Mesothelial cell of epicardium (in vitro differentiated cells): ENCODE measurements at places on chromosomes 16 and 17. TPM values are rescaled to one million over a fixed set of nuclear protein-coding genes. Genes with fewer than 3 reads are reported as not detected.

DNA sequence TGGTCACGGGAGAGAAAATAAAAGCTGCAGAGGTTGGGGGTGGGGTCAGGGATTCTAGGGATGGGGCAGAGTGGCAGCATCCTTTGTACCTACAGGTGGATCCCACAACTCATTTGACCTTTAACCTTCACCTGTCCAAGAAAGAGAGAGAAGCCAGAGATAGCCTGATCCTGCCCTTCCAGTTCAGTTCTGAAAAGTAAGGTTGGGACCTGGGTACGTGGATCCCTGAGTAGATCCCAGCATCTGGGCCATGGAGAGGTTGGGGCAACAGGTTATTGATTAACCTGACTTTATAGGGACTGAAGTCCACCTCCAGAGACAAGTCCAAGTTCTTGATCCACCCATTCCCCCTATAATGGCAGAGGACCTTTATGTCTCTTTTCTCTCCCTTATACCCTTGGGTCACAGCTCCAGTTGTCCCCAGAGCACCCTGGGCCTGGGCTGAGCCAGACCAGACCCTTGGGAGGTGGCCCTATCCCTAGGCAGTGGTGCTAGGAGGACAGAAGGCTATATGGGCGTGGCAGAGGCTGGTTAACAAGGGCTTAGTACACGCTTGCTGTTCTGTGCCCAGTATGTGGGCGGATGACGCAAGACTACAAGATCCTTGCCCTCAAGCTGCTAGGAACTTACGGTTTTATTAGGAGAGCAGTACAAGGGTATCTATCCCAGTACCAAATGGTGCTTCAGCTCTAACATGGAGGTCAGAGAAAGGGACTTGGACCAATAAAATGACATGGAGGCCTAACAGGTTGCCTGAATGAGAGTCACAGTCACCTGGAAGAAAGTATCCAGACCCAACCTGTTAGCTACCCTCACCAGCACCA, 3.3 kb downstream of the CLDN7 start:
- H3K27ac ChIP-seq = no peak overlapping the region
- peaks cover 28% of the 10 kb centered on the region for H3K27me3 ChIP-seq
- peaks cover 14% of the 10 kb centered on the region for H3K36me3 ChIP-seq
- no peak for DNase-seq

GRCh38 chr16:14548933-14549788, 80.9 kb downstream of the PARN start:
- peak overlapping the region; percentile 26 for H3K27ac ChIP-seq
- H3K27me3 ChIP-seq = no peaks in the 10 kb centered on the region
- H3K4me3 ChIP-seq = no peak overlapping the region
- DNase-seq = no peak

DNA sequence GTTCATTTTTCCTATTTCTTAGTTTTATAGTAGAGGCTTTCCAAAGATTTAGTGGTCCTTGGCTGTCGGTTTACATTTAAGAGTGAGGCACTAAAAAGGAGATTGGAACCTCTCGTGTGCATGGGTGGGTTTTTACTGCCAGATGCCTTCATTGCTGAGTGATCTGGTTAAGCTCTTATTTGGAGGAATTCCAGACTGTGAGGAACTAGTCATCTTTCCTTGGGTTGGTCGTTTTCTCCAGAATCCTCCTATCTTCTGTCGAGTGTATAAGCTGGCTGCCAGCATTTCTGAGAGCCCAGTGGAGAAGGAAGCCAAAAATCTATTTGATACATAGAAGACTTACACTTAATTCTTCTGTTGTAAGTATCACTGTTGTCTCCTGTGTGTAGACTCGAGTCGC, 22.6 kb downstream of the IST1 start:
- no peak overlapping the region for H3K4me3 ChIP-seq
- no peak overlapping the region for H3K27ac ChIP-seq
- no peak for DNase-seq
- no peaks in the 10 kb centered on the region for H3K27me3 ChIP-seq

DNA sequence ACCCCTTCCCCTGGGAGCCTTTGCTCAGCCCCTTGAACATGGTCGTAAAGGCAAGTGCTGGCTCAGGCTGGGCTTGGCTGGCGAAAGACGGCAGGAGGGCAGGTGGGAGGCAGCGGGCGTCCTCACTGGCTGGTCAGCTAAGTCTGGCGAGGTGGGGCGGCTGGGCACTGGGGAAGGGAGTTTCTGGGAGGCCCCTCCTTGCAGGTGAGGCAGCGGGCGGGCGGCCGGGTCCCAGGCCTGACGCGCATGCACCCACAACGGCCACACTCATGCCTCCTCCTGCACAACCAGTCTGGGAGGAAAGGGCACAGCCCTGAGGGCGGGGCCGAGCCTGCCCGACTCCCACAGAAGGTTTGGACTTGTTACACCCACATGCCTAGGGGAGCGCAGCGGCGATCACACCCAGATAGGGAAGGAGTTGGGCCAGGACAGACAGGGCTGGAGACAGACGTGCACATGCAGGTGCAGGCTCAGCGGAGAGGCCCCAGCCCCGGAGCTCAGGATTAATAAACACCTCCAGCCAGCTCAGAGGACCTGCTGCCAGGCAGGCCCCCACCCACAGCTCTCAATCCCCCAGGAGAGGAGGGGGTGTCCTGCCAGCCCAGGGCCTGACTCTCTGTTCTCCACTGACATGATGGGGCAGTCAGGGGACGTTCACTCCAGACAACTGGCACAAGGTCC, at the start of gene EVPL:
Gene EVPL (minus strand): TSS at position 148 of the 681 bp plus-strand sequence. CDS start 108 bp downstream, at position 40.
- no peak for DNase-seq
- no peaks in the 10 kb centered on the region for H3K27me3 ChIP-seq
- H3K36me3 ChIP-seq = no peaks in the 10 kb centered on the region
- H3K4me1 ChIP-seq = peaks cover 12% of the 10 kb centered on the region

- no peaks in the 10 kb centered on the region for H3K27me3 ChIP-seq
- H3K4me1 ChIP-seq = no peaks in the 10 kb centered on the region
- H3K4me3 ChIP-seq = no peak overlapping the region
- H3K36me3 ChIP-seq = no peaks in the 10 kb centered on the region
- no peak for DNase-seq
These were observed 69.9 kb upstream of the HSBP1 start for GRCh38 chr16:83737729-83738354.

GRCh38 chr16:56357765-56358322, 67.5 kb downstream of the AMFR start:
- peak overlapping the region; percentile 28 for H3K4me3 ChIP-seq
- H3K4me1 ChIP-seq = peaks cover 33% of the 10 kb centered on the region
- peak; percentile 36 for DNase-seq
- H3K27ac ChIP-seq = peak overlapping the region; percentile 83
- H3K27me3 ChIP-seq = no peaks in the 10 kb centered on the region

- peaks cover 17% of the 10 kb centered on the region for H3K4me1 ChIP-seq
- peaks cover 84% of the 10 kb centered on the region for H3K27me3 ChIP-seq
- H3K4me3 ChIP-seq = peak overlapping the region; percentile 31
- no peak overlapping the region for H3K27ac ChIP-seq
These were observed 1.9 kb downstream of the RTN4RL1 start for GRCh38 chr17:2023256-2023655.

GRCh38 chr17:66995944-66996343, 31.4 kb downstream of the CACNG4 start:
- H3K27ac ChIP-seq = no peak overlapping the region
- peaks cover 2% of the 10 kb centered on the region for H3K27me3 ChIP-seq
- DNase-seq = no peak
- no peaks in the 10 kb centered on the region for H3K4me1 ChIP-seq
- H3K36me3 ChIP-seq = no peaks in the 10 kb centered on the region

GRCh38 chr17:42980766-42981397, 517 bp downstream of the RUNDC1 start:
- H3K4me1 ChIP-seq = peaks cover 28% of the 10 kb centered on the region
- H3K27me3 ChIP-seq = no peaks in the 10 kb centered on the region
- peak overlapping the region; percentile 81 for H3K4me3 ChIP-seq
- peak; percentile 67 for DNase-seq

GRCh38 chr17:34009912-34010311, 245.2 kb upstream of the CCL2 start:
- H3K4me3 ChIP-seq = no peak overlapping the region
- no peaks in the 10 kb centered on the region for H3K4me1 ChIP-seq
- H3K27ac ChIP-seq = no peak overlapping the region
- H3K27me3 ChIP-seq = peaks cover 14% of the 10 kb centered on the region
- no peaks in the 10 kb centered on the region for H3K36me3 ChIP-seq

- H3K27me3 ChIP-seq = peaks cover 18% of the 10 kb centered on the region
- DNase-seq = no peak
- peak overlapping the region; percentile 97 for H3K27ac ChIP-seq
- peak overlapping the region; percentile 81 for H3K4me3 ChIP-seq
- peaks cover 18% of the 10 kb centered on the region for H3K4me1 ChIP-seq
These were observed 14.9 kb downstream of the SPATA32 start for GRCh38 chr17:45246861-45247428.

GRCh38 chr17:66915204-66915611, 49.3 kb upstream of the CACNG4 start:
- H3K27me3 ChIP-seq = peaks cover 10% of the 10 kb centered on the region
- H3K4me3 ChIP-seq = no peak overlapping the region
- no peaks in the 10 kb centered on the region for H3K36me3 ChIP-seq
- DNase-seq = no peak

DNA sequence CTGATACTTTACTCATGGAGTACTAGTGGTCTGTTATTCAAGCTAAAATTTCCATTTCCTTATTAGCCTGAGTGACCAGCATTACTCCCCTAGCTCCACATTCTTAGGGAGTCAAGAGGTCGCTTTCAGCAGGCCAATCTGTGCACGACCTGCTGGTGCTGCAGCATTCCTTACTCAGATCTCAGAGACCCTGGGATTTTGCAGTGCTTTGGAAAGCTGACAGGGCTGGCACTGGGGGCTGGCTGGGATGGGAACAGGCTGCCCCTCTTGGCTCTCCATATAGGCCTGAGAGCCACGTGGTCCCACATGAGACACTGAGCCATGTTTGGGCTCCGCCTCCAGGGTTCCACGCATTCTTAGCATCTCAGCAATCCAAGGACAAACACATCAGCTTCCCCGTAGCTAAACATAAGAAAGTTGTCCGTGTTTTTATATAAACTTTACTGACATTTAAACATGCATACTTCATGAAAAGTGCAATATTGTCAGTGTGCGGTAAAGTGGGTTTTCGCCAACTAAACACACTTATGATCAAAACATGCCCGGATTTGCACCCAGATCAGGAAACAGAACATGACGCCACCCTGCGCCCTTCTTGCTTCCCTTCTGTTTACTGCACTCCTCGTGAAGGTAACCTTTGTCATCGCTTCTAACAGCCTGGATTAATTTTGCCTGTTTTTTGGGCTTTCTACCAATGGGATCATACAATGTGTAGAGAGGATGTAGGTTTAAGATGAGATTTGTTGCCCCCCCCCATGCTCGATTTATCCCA, 254.5 kb upstream of the CACNG5 start:
- DNase-seq = no peak
- H3K36me3 ChIP-seq = no peaks in the 10 kb centered on the region
- no peaks in the 10 kb centered on the region for H3K27me3 ChIP-seq
- peaks cover 23% of the 10 kb centered on the region for H3K4me1 ChIP-seq
- H3K4me3 ChIP-seq = no peak overlapping the region
- H3K27ac ChIP-seq = peak overlapping the region; percentile 41

- H3K4me1 ChIP-seq = peaks cover 32% of the 10 kb centered on the region
- no peak for DNase-seq
- peaks cover 4% of the 10 kb centered on the region for H3K36me3 ChIP-seq
- no peak overlapping the region for H3K4me3 ChIP-seq
- H3K27ac ChIP-seq = peak overlapping the region; percentile 45
These were observed 25.4 kb downstream of the YWHAE start for GRCh38 chr17:1374431-1375177.

- peak; percentile 79 for DNase-seq
- H3K4me1 ChIP-seq = peaks cover 23% of the 10 kb centered on the region
- H3K4me3 ChIP-seq = no peak overlapping the region
- no peaks in the 10 kb centered on the region for H3K27me3 ChIP-seq
These were observed 3.7 kb upstream of the CNP start for GRCh38 chr17:41962768-41963434.

DNA sequence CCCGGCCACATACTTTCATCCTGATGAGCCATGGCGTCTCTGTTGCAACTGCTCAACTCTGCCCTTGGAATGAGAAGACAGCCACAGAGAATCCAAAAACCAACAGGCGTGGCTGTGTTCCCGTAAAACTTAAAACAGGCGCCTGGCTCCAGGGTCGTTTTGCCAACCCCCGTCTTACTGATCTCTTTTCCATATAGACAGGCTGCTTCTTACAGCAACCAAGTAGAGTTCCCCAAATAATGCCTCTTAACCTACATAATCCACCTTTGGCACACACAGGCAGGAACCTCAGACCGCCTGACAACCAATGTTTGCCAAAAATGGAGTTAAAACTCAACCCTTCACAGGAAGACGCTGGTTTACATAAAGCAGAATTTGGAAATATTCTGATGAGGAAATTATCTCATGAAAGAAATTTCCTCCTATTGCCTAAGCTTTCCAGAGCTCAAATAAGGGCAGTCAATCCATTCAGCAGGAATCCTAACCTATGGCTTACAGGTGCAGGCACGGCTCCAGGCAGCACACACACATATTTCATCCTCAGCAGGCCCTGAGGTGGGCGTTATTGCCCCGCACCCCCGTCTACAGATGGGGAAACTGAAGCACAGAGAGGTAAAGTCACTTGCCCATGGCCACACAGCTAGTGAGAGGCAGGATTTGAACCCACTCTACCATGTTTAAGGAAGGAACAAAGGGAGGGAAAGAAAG, 35.8 kb downstream of the LITAF start:
- H3K27ac ChIP-seq = peak overlapping the region; percentile 21
- no peaks in the 10 kb centered on the region for H3K27me3 ChIP-seq
- H3K36me3 ChIP-seq = peaks cover 62% of the 10 kb centered on the region
- no peaks in the 10 kb centered on the region for H3K4me1 ChIP-seq
- no peak overlapping the region for H3K4me3 ChIP-seq
- no peak for DNase-seq

GRCh38 chr16:9820476-9821246, 361.6 kb downstream of the GRIN2A start:
- no peak overlapping the region for H3K4me3 ChIP-seq
- no peak overlapping the region for H3K27ac ChIP-seq
- H3K4me1 ChIP-seq = peaks cover 12% of the 10 kb centered on the region
- H3K27me3 ChIP-seq = peaks cover 48% of the 10 kb centered on the region

- peak overlapping the region; percentile 76 for H3K27ac ChIP-seq
- no peak for DNase-seq
- no peaks in the 10 kb centered on the region for H3K27me3 ChIP-seq
- no peaks in the 10 kb centered on the region for H3K36me3 ChIP-seq
- H3K4me3 ChIP-seq = no peak overlapping the region
These were observed 22.0 kb downstream of the TEX14 start for GRCh38 chr17:58669853-58670252.

Gene SSTR5
- total RNA-seq = not detected in 3 replicates

Gene RHBDL3
- 1.1 to 1.2 TPM (median 1.2 TPM) in 3 replicates for total RNA-seq

Gene GPR139
- total RNA-seq = not detected in 3 replicates

Gene XAF1
- 4.5 to 8.1 TPM (median 5.1 TPM) in 3 replicates for total RNA-seq

Gene SMIM22
- total RNA-seq = not detected in 3 replicates
